ENCODE measurements at places on chromosomes 12 and 14.

GRCh38 chr12:14219156-14219555 lies 146.3 kb upstream of the ATF7IP start:
- H3K27me3 ChIP-seq: peaks cover 4% of the 10 kb centered on the region
- no peaks in the 10 kb centered on the region for H3K36me3 ChIP-seq
- no peak overlapping the region for H3K27ac ChIP-seq
- no peak for DNase-seq
- no peak overlapping the region for H3K4me3 ChIP-seq

- no peak for DNase-seq
- H3K4me3 ChIP-seq: no peak within 1 kb of the TSS
- H3K27me3 ChIP-seq: peaks cover 6% of the 10 kb centered on the region
Measured at GRCh38 chr12:12952036-12952435, at the start of gene GPRC5D. Gene GPRC5D, minus strand, starts transcription at chr12:12952170. Its CDS starts 1,786 bp downstream, at chr12:12950384.

- DNase-seq: no peak
- peak overlapping the region; percentile 87 for H3K4me3 ChIP-seq
- peaks cover 97% of the 10 kb centered on the region for H3K27me3 ChIP-seq
- H3K4me1 ChIP-seq: peaks cover 21% of the 10 kb centered on the region
- H3K27ac ChIP-seq: peak overlapping the region; percentile 3
Measured at GRCh38 chr12:117968151-117968789, 520 bp downstream of the KSR2 start.

DNA sequence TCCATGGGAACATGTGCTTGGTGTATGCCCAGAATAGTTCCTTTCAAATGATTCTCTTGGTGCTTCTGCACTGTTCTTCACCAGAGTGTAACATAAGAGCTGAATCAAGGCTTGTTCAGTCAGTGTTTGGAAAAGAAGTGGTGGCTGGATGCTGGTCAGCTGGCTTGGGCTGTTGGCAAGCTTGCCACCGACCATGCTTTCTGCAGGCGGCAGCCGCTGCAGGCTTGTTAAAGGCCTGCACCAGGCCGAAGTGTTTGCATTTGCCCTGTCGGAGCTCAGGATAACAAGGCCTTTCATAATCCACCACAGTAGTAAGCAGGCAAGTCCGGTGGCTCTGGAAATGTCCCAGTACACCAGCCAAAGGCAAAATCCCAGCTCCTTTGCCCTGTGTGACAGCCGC lies 26.9 kb downstream of the DAAM1 start:
- H3K4me3 ChIP-seq: no peak overlapping the region
- no peaks in the 10 kb centered on the region for H3K27me3 ChIP-seq
- no peak for DNase-seq
- no peak overlapping the region for H3K27ac ChIP-seq

- H3K4me3 ChIP-seq: no peak overlapping the region
- no peaks in the 10 kb centered on the region for H3K36me3 ChIP-seq
- H3K27ac ChIP-seq: no peak overlapping the region
- H3K27me3 ChIP-seq: peaks cover 7% of the 10 kb centered on the region
Measured at GRCh38 chr14:30077946-30078345, 150.3 kb upstream of the PRKD1 start.

- H3K4me3 ChIP-seq: peak overlapping the region; percentile 65
- H3K4me1 ChIP-seq: peaks cover 74% of the 10 kb centered on the region
- no peak for DNase-seq
- H3K36me3 ChIP-seq: no peaks in the 10 kb centered on the region
- peak overlapping the region; percentile 71 for H3K27ac ChIP-seq
Measured at GRCh38 chr12:122891661-122892525, 4.0 kb downstream of the VPS37B start.

- H3K27ac ChIP-seq: peak overlapping the region; percentile 19
- no peaks in the 10 kb centered on the region for H3K4me1 ChIP-seq
- H3K4me3 ChIP-seq: no peak overlapping the region
- H3K27me3 ChIP-seq: peaks cover 2% of the 10 kb centered on the region
- DNase-seq: no peak
- H3K36me3 ChIP-seq: no peaks in the 10 kb centered on the region
Measured at GRCh38 chr14:85853996-85854526, 324.1 kb downstream of the FLRT2 start.

DNA sequence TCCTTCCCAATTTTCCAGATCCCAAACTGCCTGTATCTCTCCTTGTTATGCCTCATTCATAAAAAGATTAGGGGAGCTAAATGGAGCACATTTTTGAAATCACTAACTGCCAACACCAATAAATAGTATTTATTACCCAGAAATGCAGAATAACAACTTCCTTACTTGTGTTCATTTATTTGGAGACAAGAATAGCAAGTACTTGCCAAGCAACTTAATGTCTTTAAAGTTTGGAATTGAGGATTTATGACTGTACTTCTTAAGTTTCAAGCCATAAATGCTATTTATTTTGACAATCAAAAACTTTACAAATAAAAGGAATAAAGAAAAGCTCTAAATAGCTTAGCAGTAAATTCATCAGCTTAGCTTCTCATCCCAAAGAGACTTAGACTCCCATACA lies 626.1 kb upstream of the NOVA1 start:
- no peak overlapping the region for H3K4me3 ChIP-seq
- no peaks in the 10 kb centered on the region for H3K36me3 ChIP-seq
- no peak for DNase-seq
- peaks cover 5% of the 10 kb centered on the region for H3K27me3 ChIP-seq
- H3K27ac ChIP-seq: no peak overlapping the region

DNA sequence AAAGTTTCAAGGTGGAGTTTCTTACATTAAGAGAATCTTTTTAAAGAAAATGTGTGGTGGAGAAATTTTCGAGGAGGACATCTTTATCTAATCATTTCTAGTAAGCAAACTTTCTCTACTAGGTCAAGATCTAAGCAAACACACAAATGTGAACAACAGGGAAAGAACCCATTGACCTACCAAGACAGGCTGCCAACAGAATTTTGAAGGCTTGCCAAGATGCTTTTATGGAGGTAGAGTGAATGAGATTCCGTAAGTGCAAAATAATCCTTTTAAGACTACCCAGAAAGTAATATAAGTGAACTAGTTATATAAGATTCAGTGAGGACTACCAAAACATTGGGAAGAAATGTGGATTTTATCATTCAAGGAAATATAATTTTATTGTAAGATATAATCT lies 357.1 kb upstream of the PDE3A start:
- H3K36me3 ChIP-seq: no peaks in the 10 kb centered on the region
- no peak for DNase-seq
- no peak overlapping the region for H3K4me3 ChIP-seq
- H3K4me1 ChIP-seq: no peaks in the 10 kb centered on the region
- no peaks in the 10 kb centered on the region for H3K27me3 ChIP-seq

GRCh38 chr12:56687223-56688128 lies 608 bp downstream of the PTGES3 start:
- H3K4me1 ChIP-seq: peaks cover 35% of the 10 kb centered on the region
- peaks cover 29% of the 10 kb centered on the region for H3K36me3 ChIP-seq
- no peaks in the 10 kb centered on the region for H3K27me3 ChIP-seq
- peak overlapping the region; percentile 98 for H3K4me3 ChIP-seq
- peak overlapping the region; percentile 100 for H3K27ac ChIP-seq

DNA sequence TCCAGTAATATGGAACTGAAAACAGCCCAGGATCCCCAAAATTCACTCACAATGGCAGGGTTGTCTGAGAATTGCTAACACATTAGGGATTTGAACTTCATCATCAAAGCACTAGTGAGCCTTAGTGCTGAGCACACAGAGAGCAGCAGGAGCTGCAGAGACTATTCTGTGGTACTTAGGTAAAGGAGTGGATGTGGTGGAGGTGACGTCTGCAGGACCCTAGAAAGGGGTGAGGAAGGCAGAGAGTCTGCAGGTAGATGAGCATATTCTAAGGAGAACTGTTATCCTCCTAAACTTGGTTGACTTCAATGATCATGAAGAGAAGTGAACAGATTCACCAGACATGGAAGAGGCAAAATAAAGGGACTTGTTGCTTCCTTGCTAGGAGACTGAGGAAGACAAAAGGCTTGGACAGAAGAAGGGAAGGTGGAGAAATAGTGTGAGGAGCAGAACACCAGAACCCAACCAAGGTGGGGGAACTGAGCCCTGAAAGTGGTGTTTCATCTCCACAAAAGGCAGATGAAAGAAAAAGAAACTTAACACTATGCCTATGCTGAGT lies 1164.0 kb downstream of the TMEM121 start:
- no peaks in the 10 kb centered on the region for H3K27me3 ChIP-seq
- H3K27ac ChIP-seq: no peak overlapping the region
- no peaks in the 10 kb centered on the region for H3K4me1 ChIP-seq

- H3K27ac ChIP-seq: peak overlapping the region; percentile 16
- no peak for DNase-seq
- no peak overlapping the region for H3K4me3 ChIP-seq
Measured at GRCh38 chr12:117298191-117298590, 63.2 kb downstream of the NOS1 start.

DNA sequence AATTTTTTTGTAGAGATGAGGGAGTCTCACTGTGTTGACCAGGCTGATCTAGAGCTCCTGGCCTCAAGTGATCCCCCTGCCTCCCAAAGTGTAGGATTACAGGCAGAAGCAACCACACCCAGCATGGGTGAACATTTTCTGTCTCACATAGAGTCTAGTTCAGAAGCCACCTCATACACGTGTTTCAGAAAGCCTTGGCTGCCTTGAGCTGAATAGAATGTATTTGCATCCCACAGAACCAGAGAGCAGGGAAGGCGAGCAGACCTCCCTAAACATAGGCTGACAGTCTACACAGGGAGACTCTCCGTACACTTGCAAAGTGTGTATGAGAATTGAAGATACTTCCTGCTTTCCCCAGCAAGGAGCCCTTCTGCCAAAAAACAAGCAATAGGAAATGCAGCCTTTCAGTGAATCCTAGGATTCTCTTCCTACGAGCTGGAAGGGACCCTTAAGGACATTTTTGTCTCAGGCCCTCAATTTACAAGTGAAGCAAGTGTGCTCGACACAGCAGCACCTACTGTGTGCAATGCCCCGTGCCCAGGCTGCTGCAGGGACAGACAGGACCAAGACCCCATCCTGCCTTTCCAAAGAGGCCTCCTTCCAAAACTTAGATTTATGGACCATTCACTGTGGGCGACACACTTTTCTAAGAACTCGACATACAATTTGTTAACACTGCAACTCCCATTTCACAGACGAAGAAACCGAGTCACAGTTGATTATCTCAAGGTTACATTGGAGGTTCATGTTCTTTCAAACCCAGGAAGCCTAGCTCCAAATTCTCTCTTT lies 11.2 kb downstream of the NUAK1 start:
- H3K36me3 ChIP-seq: peaks cover 4% of the 10 kb centered on the region
- no peaks in the 10 kb centered on the region for H3K27me3 ChIP-seq
- H3K4me1 ChIP-seq: peaks cover 89% of the 10 kb centered on the region
- DNase-seq: no peak
- H3K27ac ChIP-seq: peak overlapping the region; percentile 79

DNA sequence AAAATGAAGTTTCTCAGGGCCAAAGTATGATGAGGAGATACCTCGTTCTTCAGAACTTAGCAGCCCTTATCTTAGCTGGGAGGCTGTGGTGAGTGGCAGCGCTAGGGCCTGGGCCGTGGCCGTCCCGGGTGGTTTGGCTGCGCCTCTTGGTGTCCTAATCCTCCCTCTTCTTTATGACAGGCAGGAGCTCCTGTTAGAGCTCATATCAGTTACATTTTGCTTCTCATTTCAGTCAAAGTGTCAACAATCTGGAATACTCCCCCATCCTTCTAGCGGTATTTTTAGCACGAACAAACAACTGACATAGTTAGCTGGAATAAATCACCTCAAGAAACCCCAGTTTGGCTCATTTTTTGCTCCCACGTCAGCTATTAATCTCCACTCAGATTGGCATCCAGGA lies 188.8 kb downstream of the TTC7B start:
- H3K27me3 ChIP-seq: peaks cover 14% of the 10 kb centered on the region
- H3K4me1 ChIP-seq: peaks cover 41% of the 10 kb centered on the region
- DNase-seq: no peak
- no peak overlapping the region for H3K4me3 ChIP-seq
- H3K36me3 ChIP-seq: no peaks in the 10 kb centered on the region

- no peak for DNase-seq
- H3K4me3 ChIP-seq: no peak overlapping the region
- no peaks in the 10 kb centered on the region for H3K36me3 ChIP-seq
- peaks cover 35% of the 10 kb centered on the region for H3K4me1 ChIP-seq
- peaks cover 4% of the 10 kb centered on the region for H3K27me3 ChIP-seq
Measured at GRCh38 chr12:60174476-60174875, 578.6 kb downstream of the SLC16A7 start.

DNA sequence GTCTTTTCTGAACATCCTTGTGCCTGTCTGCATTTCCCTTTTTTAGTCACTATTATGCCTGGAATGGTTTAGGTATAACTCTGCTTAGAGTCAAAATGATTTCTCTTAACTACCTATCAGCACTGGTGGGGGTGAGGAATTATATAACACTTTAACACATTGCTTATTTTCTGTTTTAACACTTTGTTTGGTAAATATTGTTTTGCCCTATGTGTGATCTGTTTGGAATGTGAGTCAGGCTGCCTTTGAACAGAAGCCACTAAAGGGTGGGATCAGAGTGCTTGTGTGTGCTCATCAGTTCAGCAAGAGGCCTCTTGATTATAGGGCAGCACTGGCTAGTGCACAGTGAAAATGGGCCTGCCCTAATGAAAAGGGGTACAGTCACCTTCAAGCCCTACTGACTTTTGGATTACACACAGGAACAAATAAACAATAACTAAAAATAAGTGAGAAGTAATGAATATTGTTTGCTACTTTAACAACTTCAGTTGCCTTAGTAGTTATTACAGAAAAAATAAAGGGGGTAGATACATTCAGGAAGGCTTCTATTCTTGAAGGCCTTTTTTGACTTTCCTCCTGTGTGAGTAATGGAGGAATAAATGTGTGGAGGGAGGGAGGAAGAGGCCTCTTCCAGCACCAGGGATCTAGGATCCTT lies 23.2 kb downstream of the NGDN start:
- peaks cover under 1% of the 10 kb centered on the region for H3K36me3 ChIP-seq
- H3K4me3 ChIP-seq: no peak overlapping the region
- H3K27ac ChIP-seq: no peak overlapping the region
- H3K27me3 ChIP-seq: no peaks in the 10 kb centered on the region
- DNase-seq: no peak
- peaks cover 20% of the 10 kb centered on the region for H3K4me1 ChIP-seq

DNA sequence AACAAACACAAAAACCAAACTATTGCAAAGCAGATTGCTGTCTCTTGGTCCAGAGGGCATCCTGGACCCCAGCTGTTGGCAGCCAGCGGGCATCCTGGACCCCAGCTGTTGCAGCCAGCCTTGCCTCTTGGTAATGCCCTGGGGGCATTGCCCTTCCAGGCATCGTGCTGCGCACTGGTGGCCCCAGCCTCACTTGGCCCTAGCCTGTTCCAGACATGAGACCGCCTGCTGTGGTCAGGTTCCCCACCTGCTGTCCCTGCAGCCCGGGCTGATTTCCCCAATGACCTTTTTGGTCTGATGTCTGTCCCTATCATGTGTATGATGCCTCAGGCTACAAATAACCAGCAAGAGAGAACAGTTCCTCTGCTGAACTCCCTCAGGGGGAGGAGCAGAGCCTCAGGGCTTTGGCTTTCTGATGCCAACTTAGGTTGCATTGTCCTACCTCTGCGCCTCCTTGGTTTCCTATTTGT lies 20.8 kb downstream of the MLXIP start:
- peaks cover 21% of the 10 kb centered on the region for H3K36me3 ChIP-seq
- no peak overlapping the region for H3K4me3 ChIP-seq
- peaks cover 46% of the 10 kb centered on the region for H3K4me1 ChIP-seq
- no peak overlapping the region for H3K27ac ChIP-seq
- DNase-seq: no peak

- H3K36me3 ChIP-seq: no peaks in the 10 kb centered on the region
- DNase-seq: no peak
- H3K4me1 ChIP-seq: peaks cover 4% of the 10 kb centered on the region
- H3K27me3 ChIP-seq: no peaks in the 10 kb centered on the region
Measured at GRCh38 chr14:96408608-96409007, 16.7 kb downstream of the AK7 start.

GRCh38 chr12:54407183-54407905 lies 11.7 kb downstream of the ITGA5 start:
- no peak for DNase-seq
- peaks cover 49% of the 10 kb centered on the region for H3K36me3 ChIP-seq
- H3K4me3 ChIP-seq: no peak overlapping the region
- no peaks in the 10 kb centered on the region for H3K27me3 ChIP-seq
- H3K27ac ChIP-seq: no peak overlapping the region
